Glomerular endothelial cell (primary cell): ENCODE measurements at places on chromosomes 2 and 18.

DNA sequence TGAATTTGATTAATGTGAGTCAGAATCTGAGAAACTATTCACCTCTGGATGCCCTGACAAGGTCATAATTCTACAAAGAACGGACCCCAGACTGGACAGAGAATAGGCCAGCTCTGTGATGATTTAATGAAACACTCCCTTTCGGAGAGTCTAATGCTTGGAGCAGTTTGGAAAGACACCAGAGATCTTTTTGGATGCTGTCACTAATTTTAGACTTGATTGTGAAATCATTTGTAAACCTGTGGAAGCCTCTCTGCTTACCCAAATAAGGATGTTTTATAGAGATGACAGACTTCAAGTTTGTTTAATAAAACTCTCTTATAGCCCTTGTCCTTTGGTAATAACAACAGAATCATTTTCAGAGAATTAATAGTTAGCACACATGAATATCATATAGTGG is 83.5 kb downstream of the MYL12B start:
- no peak for DNase-seq

DNA sequence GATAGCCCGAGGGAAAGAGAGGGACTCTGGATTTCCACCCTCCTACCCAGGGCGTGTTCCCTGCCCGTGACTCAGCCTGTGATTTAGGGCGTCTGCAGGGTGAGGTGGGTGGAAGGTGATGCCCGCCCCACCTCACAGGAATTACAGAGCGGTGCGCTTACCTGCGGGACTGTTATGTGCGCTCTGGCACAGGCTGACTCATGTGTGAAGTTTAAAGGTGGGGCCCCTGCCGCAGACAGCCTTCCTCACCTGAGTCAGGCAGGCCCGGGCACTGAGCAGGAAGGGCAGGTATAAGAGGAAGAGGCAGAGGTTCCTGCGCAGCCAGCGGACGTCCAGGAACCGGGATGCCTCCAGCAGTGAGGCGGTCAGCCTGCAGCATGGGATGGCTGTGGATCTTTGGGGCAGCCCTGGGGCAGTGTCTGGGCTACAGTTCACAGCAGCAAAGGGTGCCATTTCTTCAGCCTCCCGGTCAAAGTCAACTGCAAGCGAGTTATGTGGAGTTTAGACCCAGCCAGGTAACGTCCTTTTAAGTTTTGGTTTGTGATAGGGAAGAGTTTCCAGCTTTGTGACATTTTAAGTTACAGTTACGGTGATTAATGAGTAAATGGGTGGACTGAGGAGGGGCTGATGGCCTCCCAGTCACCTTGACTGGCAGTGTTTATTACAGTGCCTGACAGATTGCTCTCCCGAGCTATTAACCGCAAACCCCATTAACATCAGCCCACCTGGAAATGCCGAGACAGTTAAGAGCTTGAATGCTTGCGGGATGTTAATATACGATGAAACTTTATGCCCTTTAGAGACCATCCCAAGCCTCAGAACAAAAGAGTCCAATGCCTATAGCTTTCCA is 141.6 kb upstream of the TTC39C start:
- no peak for DNase-seq

DNA sequence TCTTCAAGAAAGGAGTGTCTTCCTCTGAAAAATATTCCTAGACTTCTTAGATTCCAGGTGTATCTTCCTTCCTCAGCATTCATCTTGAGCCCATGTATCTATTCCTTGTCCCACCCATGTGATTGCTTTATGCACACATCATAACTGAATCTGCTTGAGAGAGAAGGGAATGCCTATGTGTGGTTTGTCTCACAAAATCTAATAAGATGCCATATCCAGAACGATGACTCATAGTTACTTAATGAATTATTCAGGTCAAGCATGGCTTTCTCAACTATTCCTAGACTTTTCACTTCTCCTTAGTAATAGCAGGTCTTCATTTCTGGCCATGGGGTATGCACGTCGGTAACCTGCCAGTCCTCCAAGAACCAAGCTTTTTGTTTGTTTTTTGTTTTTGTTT is 121.8 kb downstream of the SETBP1 start:
- DNase-seq, result no peak

- no peak for DNase-seq
These were observed 365.3 kb downstream of the SATB2 start for GRCh38 chr2:199092419-199092818.

GRCh38 chr2:44291281-44292248 is 16.3 kb downstream of the SLC3A1 start:
- DNase-seq, result no peak

DNA sequence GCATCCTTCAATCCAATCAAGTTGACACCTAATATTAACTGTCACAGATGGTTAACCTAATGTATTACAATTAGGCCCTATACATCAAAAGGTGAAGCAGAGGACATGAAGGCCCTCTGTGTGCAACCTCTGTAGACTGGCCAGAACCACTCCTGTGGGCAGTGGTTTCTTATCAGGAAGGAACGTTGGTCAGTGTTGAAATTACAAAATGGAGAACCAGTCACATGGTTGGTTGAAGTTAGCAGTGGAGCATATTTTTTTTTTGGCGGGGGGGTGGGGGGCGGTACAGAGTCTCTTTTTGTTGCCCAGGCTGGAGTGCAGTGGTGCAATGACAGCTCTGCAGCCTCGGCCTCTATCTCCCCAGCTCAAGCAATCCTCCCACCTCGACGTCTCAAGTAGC is 19.8 kb downstream of the RNU2-63P start:
- DNase-seq, result no peak

DNA sequence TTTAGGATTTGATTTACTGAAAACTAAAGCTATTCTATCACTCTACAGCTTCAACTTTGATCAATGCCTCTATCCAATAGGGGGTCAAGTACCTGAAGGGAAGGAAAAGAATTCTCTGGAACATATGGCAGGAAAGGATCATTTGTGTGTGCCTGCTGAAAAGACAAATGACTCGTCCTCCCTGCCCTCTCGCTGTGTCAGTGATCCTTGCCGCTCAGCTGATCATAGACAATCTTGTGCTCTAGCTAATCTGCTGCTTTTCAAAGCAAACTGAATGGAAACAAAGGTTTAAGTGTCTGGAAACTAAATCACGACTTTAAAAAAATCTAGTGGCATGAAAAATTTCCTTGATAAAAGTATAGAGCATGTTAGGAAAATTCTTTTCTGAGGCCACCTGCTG is 75.6 kb upstream of the CPO start:
- no peak for DNase-seq

DNA sequence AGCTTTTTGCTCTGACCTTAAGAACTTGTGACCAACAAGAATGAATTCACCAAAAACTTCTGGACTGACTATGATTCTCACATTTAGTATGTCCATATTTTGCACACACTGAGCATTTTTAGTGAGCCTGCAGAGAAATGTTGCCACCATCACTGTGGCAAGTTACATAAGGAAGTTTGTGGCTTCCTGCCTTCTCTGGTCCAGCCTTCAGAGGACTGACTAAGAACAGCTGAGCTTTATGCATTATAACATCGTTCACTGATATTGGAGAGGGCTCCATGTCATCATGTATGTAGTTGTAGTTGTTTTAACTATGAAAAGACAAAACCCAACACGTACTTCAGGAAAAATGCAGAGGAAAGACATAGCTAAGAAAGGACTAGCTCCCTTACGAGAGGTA is 218.0 kb upstream of the CRIM1 start:
- DNase-seq, result no peak

DNA sequence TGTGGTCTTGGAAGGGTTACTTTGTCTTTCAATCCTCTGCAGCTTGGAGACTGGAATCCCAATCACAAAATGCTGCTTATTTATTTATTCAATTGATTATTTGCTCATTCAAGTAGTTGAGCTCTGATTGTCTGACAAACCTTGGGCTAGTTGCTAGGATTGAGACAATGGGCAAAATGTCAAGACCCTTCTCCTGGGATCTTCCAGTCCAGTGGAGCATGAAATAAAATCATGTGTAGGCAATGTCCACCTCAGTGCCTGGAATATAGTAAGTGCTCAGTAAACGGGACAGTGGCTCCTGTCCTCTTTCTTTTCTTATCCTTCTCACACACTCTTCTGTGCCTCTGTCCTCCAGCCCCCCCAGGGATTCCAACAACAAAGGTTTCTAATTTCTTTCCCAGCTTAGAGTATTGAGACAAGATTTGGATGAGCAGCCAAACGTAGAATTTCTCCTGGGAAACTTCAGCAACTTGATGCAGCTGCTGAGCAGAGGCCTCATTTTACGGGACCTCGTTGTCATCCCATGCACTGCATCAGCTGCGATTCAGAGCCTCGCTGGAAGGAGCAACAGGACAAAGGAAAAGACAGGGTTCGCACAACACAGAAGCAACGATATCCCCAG is 545.0 kb downstream of the SOX11 start:
- no peak for DNase-seq
